Activated CD4-positive, alpha-beta T cell treated with anti-CD3 and anti-CD28 coated beads for 1 hour (primary cell): ENCODE measurements at places on chromosomes 1 and 21.

- DNase-seq, result no peak
These were observed 50.7 kb downstream of the YARS1 start for GRCh38 chr1:32766328-32766972.

GRCh38 chr1:7591565-7591964, 179.5 kb upstream of the VAMP3 start:
- DNase-seq, result no peak

DNA sequence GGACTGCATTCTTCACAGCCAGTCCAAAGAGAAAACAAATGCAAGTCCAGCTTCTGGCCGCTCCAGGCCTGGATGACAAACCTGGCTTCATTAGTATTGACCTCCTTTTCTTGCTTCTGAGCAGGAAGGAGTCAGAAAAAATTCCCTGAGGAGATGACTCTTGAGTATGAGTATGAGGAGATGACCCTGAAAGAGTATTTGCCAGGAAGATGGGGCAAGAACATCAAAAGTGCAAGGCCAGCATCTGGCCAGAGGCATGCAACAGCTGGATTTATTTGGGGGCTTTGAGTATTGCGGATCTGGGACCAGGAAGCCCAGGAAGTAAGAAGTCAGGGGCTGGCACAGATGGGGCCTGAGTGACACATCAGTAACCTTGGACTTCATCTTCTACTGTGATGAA, 113.9 kb downstream of the GLIS1 start:
- no peak for DNase-seq

DNA sequence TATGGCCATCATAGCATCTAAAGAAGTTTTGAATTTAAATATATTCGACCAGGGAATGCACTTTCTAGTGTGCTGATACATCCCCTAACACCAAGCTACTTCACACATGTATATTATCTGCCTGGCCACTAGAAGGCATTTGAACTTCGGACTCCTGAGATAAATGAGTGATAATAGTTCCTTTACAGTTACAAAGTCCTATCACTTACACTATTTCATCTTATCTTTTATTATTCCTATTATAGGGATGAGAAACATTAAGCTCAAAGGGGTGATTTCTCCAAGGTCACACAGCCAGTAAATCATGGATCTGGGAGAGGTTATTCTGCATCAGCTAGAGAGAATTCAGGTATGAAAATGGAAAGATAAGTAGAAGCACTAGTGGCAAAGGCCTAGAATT, 40.3 kb downstream of the GPATCH2 start:
- DNase-seq, result no peak

DNA sequence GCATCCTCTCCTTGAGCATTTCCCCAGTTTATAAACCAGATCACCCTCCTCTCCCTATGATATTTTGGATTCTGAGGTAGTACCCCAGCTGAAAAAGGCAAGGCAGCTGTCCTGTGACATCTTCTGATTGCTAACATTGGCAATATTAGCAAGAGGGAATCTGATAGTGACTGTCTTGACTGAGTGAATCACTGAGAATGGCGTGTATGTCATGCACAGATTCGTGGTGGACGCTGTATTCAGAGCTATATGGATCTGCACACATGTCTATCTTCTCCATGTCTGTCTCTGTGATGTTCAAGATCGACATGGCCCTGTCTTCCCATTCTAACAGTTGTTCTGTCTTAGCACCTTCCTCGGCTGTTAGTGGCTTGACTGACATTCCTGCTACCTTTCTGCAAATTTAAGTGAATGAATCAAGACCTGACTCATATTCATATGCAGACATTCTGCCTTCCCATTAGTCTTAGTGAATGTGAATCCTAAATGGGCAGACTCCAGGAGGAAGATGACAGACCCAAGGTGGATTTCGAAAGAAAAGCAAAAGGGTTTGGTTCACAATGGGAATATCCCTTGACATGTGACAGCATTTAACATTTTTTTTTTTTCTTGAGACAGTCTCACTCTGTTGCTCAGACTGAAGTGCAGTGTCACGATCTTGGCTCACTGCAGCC, 97.7 kb downstream of the PGBD5 start:
- no peak for DNase-seq

- no peak for DNase-seq
These were observed 54.9 kb downstream of the PATJ start for GRCh38 chr1:61797045-61797755.

DNA sequence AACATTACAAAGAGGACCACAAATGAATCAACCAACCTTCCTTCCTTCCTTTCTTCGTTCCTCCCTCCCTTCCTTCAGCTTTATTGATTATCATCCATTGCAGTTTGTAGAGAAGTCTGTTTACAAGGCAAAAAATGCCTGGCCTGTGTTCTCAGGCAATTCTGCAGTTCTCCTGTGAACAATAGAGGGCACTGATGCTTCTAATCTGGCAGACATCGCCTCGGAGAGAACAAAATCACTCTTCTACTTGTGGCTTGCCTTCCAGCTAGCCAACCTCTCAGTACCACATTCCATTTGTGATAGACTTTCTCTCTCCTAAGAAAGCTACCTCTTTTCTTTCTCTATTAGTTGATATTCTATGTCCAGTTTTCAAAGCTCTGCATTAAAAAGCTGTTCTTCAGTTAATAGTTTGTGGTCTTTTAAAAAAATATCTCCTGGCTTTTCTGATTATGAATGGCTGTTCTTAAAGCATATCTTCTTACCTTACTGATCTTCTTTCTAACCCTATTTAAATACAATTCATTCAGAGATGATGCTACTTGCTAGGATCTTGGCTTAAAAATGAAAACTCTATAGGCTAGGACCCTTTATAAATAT, 26.9 kb upstream of the ESRRG start:
- DNase-seq, result no peak
